ENCODE measurements at places on chromosomes 5 and 9.
A peak's percentile ranks its signal among the peaks of the same experiment; 100 is the strongest.

DNA sequence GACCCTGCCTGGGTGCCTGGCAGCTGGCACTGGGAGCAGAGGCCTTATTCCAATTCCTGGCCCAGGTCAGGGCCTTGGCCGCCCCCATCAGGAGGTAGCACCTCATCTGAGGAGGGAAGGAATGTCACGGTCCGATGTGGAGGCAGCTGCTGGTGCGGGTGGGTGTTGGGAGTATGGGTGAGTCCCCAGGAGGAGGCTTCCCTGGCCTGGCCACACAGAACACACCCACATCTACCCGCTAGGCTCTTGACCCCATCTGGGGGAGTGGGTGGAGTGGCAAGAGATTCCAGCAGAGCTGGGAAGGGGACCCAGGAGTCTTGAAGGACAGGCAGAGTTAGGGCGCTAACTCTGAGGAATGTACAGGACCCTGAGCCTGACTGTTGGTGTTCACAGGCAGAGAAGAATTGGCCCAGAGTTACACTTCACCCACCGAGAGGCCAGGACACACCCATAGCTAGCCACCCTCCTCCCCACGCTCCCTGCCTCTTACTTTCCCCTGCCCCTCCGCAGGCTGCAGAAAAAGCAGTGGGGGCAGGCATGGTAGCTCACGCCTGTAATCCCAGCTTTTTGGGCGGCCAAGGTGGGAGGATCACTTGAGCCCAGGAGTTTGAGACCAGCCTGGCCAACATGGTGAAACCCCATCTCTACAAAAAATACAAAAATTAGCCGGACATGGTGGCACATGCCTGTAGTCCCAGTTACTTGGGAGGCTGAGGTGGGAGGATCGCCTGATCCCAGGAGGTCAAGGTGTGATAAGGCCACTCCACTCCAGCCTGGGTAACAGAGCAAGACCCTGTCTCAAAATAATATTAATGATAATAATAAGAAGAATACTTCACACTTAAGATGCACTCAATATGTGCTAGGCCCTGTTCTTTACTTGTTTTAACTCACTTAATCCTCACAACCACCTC lies 6.0 kb downstream of the OLFML2A start:
- no peak for DNase-seq

DNA sequence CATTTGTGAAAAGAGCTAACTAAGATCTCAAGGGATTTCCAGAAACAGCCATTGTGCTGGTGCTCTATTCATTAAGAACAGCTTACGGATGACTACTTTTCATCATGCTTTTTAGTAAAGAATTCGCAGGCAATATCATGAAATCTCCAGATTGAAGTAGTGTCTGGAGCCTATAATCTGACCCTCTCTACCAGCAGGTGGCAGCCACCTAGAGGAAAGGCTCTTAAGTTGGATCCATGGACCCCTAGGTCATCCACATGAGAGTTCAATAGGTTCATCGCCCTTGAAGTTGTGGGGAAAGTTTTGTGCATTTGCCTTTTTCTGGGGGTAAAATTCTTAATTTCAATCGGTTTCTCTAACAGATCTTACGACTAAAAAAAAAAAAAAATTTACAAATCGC lies 82.3 kb downstream of the SLC1A3 start:
- peak; percentile 55 for DNase-seq

DNA sequence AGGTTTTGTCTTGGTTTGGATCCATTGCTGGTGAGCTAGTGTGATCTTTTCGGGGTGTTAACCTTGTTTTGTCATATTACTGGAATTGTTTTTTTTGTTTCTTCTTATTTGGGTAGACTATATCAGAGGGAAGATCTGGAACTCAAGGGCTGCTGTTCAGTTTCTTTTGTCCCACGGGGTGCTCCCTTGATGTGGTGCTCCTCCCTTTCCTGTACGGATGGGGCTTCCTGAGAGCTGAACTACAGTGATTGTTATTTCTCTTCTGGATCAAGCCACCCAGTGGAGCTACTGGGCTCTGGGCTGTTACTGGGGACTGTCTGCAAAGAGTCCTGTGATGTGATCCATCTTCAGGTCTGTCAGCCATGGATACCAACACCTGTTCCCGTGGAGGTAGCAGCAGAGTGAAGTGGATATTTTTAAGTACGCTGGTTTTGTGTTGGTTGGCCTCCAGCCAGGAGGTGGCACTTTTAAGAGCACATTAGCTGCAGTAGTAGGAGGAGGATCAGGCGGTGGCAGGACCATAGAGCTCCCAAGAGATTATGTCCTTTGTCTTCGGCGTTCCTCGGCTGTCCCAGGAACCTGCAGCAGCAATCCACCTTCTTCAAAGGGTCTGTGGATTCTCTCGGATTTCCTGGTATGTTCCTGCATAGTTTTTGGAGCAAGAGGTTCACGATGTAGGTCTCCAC lies 27.2 kb downstream of the SCAMP1 start:
- no peak for DNase-seq

GRCh38 chr5:66529182-66529581 lies 67.0 kb upstream of the MAST4 start:
- DNase-seq, result no peak

DNA sequence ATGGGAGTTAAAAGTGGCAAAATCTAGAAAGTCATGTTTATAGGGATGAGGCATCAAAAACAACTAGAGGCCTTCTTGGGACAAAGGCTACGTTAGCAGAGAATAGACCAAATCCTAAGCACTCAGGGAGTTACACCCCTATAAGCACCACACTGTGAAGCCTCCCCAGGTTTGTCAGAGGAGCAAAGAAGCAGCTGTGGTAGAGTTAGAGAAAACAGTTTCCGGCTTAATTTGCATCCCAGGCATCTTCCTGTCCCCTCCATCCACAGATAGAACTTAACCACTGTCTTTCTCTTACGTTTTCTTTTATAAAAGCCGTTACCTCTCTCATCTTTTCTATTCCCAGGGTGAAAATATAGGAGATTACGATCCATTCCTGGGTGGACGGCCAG lies 188.6 kb upstream of the KLF9 start:
- DNase-seq, result no peak

- no peak for DNase-seq
These were observed 34.5 kb downstream of the UNC5A start for GRCh38 chr5:176844706-176845391.

GRCh38 chr9:85741095-85741874 lies 469 bp downstream of the AGTPBP1 start:
- DNase-seq, result peak; percentile 40
